ENCODE measurements at places on chromosomes 1 and 21.

- no peak for DNase-seq
Observed at GRCh38 chr21:43970551-43970950, 41.6 kb upstream of the TRAPPC10 start.

DNA sequence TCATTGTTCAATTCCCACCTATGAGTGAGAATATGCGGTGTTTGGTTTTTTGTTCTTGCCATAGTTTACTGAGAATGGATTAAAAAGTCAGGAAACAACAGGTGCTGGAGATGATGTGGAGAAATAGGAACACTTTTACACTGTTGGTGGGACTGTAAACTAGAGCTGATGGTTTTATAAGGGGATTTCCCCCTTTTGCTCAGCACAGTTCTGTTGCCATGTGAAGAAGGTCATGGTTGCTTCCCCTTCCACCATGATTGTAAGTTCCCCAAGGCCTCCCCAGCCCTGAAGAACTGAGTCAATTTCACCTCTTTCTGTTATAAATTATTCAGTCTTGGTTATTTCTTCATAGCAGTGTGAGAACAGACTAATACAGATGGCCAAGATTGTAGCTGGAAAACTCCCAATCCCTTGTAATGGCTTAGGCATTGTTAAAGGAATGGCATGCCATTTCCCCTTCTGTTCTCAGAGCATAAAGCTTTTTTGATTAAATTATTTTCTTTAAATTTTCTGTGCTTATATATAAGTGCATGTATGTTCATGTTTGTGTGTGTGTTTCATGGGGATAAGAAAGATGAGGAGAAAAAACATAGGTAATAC lies 144.8 kb downstream of the BACH1 start:
- no peak for DNase-seq

DNA sequence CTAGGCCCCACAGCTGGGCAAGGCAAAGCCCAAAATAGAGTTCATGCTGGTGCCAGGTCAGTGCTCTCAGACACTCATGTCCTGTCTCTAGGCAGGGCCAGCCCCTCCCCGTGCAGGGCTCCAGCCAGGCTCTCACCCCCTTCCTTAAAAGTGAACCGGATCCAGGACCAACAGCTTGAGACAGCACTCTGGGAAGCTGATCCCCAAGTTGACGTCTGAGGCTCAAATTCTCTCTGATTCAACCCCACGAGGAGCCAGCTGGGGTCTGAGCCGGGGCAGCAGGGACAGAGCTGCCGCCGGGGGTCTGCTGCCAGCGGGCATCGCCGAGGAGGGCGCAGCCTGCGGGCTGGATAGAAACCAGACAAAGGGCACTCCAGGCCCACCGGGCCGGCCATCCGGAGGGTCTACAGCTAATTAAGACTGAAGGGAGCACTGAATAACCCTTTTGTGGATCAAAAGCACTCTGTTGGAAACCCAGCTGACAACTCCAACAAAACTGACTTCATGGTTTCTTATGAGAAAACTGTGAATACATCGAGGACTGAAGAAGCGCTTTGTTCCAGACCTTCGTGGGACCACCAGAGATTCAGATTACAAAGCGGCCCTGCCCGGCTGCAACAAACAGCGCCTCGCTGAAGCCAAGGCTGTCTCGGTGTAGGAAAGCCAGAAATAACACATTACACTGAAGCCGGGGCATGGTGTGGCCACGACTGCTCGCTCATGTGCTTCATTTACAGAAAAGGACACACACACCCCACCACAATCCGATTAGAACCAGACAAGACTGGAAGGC lies 95.8 kb downstream of the PSMG1 start:
- no peak for DNase-seq

DNA sequence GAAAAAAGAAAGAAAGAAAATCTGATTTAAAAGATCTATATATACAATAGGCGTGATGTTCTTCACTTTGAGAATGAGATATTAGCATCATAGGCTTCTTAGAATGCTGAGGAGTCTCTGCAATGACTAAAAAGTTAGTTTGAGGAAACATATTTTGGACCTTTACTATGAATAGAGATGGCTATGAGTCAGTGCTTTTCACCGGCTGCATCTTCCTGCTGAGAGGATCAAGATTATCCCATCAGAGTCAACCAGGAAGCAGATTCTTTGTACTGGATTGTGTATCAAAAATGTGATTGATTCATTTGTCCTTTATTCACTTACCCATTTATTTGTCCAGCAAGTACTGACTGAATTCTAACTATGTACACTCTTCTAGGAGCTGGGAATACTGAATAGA lies 144.2 kb downstream of the KCNK2 start:
- DNase-seq, result peak; percentile 13

GRCh38 chr1:112674986-112675727 lies 698 bp downstream of the MOV10 start:
- no peak for DNase-seq
